ENCODE measurements at places on chromosomes 16 and 17.

- no peak for DNase-seq
Measured at GRCh38 chr17:82858376-82859126, 18.7 kb upstream of the ZNF750 start.

DNA sequence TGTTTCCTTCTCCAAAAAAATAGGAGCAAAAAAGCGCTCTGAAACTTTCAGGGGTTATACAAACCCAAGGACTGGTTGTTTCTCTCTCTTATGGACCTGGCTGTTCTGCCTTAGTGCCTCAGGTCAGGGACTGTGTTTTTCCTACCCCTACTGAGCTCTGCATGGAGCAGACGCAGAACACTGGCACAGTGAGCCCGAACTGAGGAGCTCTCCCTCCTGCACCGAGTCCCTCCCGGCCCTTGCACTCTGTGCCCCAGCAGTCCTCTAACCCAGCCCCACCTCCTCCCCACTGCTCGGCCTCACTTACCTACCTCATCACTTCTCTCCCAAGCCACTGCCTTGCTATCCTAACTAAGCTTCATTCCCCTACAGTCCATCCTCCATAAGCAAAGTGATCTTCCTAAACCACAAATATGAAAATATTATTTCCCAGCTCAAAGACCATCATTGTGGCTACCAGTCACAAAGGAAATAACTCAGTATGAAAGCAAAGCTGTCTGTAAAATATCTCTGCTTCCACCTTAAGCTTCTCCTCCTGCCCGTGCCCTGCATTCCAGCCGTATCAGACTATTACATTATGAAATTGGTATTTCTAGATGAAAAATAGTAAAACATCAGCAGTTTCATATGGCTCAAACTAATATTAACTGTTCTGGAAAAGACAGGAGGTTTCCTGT, 13.6 kb downstream of the MEIOB start:
- no peak for DNase-seq

DNA sequence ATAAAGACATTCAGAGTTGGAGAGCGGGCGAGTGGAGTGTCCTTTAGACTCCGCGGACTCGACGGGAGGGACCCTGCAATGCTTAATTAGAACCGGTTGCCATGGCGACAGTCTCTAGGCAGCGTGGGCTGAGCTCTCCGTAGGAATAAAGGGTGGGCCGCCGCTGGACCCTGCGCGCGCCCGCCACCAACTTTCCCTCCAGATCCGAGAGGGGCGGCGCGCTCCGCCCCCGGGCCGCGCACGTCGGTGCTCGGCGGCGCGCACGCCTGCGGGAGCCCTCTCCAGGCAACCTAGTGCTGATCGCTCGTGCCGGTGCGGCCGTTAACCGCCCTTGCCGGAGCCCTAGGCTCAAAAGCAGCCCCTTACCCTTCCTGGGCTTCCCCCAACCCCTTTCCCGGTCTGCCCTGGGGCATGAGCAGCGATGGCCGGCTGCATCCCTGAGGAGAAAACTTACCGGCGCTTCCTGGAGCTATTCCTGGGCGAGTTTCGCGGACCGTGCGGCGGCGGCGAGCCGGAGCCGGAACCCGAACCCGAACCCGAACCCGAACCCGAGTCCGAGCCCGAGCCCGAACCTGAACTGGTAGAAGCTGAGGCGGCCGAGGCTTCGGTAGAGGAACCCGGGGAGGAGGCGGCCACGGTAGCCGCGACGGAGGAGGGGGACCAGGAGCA, at the start of gene PPM1E:
Gene PPM1E (plus strand): TSS at position 278 of the 669 bp plus-strand sequence.
- no peak for DNase-seq

GRCh38 chr16:86396422-86396821, 113.9 kb upstream of the FOXF1 start:
- peak; percentile 82 for DNase-seq

- DNase-seq: no peak
Measured at GRCh38 chr17:78585006-78585630, 7.9 kb upstream of the DNAH17 start.

- DNase-seq: no peak
Measured at GRCh38 chr17:82882715-82883418, 43.0 kb upstream of the ZNF750 start.

All from GM04504 (cell line).